ENCODE measurements at places on chromosomes 2 and 18. TPM values are rescaled to one million over a fixed set of nuclear protein-coding genes. Genes with fewer than 3 reads are reported as not detected.

The CFAP210 gene
- total RNA-seq = 0.23 TPM

The CCDC141 gene
- 90.3 TPM for total RNA-seq

The IL36G gene
- total RNA-seq = not detected

The SATB2 gene
- 6.4 TPM for total RNA-seq

- DNase-seq = no peak
Measured at GRCh38 chr2:95312543-95313201, 15.5 kb downstream of the KCNIP3 start.

GRCh38 chr2:115491186-115491793 is 1048.8 kb downstream of the DPP10 start:
- no peak for DNase-seq

DNA sequence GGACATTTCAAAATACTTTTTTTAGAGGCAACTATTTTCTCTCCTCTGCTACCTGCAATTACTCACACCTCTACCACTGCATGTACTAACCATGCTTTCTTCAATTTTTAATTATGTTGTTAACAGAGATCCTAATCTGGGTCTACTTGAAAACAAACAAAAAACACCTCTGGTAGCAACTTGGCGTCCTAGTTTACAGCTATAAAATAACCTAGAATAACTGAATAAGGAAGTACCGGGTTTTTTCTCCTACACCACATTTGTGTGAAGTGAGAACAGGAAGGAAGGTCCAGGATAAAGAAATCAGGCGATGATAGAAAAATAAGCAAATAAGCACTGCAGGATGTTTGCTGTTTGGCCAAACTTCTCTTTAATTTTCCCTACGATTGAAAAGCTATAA is 633.5 kb downstream of the LRP1B start:
- DNase-seq = no peak

DNA sequence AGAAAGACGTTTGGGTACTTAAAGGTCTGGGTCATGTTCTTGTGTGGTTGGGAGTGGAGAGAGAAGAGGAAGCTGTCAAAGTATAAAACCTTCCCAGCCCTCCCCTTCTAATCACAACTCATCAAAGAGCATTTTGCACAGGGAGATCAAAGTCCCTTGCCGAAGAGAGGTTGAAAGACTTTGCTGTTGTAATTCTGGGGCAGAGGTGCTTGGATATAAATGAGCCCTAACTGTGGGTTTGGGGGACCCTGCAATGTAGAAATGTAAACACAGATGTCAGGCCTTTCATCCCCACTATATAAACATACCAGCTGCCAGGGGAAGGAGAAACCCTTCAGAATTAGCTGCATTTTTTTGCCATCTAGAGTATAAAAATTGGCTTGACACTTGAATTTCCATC is 182.1 kb downstream of the ETAA1 start:
- DNase-seq = no peak

DNA sequence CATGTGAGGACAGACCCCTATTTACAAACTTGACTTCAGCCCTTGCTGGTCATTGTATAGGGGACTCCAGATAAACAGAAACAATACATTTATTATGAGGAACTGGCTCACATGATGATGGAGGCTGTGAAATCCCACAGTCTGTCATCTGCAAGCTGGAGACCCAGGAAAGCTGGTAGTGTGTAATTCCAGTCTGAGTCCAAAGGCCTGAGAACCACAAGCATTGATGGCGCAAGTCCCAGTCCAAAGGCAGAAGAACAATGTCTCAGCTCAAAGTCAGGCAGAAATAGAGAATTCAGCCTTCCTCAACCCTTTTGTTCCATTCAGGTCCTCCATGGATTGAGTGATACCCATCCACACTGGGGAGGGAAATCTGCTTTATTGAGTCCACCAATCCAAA is 28.1 kb upstream of the SPP2 start:
- DNase-seq = no peak
